ENCODE measurements at places on chromosomes 3 and 15. TPM values are rescaled to one million over a fixed set of nuclear protein-coding genes. Genes with fewer than 3 reads are reported as not detected.

IL17RD gene
- 11.7 TPM for total RNA-seq

TGM5 gene
- total RNA-seq = 0.26 TPM

SNTN gene
- not detected for total RNA-seq

HEXA gene
- total RNA-seq = 96.1 TPM

C2CD4A gene
- total RNA-seq = 0.17 TPM

CLDN11 gene
- 36.7 TPM for total RNA-seq

NR2E3 gene
- 3.0 TPM for total RNA-seq

Measured in mucosa of gallbladder (tissue), 1 donor.